GM12864 (cell line): ENCODE measurements at places on chromosomes 4 and X.

GRCh38 chr4:115723621-115724020, 610.2 kb upstream of the NDST4 start:
- no peak for DNase-seq

GRCh38 chrX:107709266-107709806, 66.3 kb downstream of the TSC22D3 start:
- no peak for DNase-seq

DNA sequence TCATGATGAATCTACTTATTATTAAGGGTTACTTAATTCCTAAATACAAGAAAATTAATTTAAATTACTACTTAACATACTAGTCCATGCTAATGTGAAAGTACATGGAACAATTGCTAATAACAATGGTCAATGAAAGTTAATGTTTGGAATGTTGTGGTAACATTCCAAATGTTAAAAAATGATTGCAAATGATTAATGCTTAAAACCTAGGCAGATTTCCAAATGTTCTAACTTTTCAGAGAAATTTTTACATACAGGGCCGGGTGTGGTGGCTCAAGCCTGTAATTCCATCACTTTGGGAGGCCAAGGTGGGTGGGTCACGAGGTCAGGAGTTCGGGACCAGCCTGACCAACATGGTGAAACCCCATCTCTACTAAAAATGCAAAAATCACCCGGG, 1851.3 kb upstream of the PCDH7 start:
- no peak for DNase-seq

DNA sequence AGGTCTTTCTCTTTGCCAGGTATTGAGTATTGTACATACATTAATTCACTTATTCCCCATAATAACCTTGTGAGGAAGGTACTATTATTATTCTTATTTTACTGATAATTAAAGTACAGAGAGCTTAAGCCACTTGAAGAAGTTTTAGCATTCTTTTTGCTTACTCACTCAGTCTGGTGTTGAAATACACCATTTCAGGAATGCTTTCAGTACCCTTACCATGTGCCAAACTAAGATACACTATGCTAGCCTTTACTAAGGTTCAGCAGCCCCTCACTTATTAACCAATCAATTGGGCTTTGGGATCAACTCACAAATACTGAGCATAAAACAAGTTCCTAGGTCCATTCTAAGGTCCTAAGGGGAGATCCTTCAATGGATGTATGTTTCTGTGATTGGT, 179.0 kb upstream of the FGF13 start:
- no peak for DNase-seq

GRCh38 chr4:144174401-144175067, 34.0 kb upstream of the GYPA start:
- peak; percentile 4 for DNase-seq

DNA sequence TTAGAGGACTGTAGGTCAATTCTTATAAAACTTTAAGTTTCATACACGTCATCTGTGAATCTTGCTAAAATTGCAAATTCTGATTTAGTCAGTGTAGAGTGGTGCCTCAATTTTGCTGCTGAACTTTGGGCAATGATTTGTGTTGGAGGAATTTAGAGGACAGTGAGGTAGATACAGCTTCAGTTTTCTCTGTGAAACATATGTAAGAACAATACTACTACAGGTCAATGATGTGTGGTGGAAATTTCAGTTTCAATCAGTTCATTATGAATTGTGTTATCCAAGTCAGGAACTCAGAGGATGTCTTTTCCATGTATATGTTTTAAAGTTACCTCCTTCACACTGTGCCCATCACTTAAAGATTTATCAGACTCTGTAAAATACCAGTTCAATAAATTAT, 1597.8 kb upstream of the PCDH10 start:
- DNase-seq = no peak

GRCh38 chrX:40169193-40170101, 71.7 kb upstream of the BCOR start:
- DNase-seq = no peak

DNA sequence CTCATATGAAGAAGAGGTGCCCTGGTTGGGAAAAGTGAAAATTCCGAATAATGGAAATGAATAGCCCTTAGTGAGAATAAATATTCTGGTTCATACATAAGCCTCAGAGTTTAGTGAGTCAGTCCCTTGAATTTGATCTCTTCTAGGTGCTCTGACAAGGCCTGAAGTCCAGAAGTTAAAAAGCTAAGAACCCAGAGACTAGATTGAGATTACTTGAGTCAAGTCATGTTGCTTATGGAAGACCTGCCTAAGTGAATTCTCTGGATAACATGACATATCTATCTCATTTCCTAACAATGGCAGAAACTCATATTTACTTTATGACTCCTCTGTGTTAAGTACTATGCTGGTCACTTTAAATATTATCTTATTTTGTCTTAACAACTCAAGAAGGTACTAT, 10.5 kb upstream of the PRSS48 start:
- no peak for DNase-seq

- no peak for DNase-seq
Observed at GRCh38 chr4:145552181-145552822, 66.9 kb upstream of the MMAA start.

DNA sequence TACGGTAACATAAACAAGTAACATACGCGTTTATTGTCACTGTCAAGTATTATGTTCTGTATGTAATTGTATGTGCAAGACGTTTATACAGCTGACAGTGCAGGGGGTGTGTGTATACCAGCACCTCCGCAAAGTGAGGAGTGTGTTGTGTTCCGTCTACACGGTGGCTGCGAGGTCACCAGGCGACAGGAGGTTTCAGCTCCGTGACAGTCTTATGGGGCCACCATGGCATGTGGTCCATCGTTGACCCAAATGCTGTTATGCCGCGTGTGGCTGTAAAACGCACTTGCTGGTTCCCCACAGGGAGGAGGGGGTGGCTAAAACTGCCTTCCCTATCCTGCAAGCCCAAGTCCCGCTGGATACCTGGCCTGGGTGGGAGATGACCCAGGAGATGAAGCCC, 25.0 kb downstream of the NSG1 start:
- no peak for DNase-seq
